Trophoblast cell (in vitro differentiated cells and primary cell): ENCODE measurements at places on chromosomes 1 and 21.
A peak's percentile ranks its signal among the peaks of the same experiment; 100 is the strongest.

DNA sequence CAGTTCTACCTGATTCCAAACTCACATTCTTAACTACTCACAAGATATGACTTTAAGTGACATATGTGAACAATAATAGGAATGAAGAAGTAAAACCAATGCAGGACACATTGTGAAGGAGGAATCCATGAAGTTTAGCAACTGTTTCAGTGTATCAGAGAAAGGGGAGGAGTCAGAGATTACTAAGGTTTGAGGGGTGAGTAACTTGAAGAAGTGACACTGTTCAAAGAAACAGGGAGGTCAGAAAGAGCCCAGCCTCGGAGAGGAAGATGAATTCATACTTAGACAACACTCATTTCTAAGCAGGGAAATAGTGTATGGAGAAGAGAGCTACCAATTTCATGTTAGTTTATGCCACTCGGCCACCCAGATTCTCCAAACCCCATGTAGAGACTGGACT lies 28.2 kb upstream of the RPF1 start:
- no peaks in the 10 kb centered on the region for H3K27me3 ChIP-seq
- H3K4me3 ChIP-seq, result no peak overlapping the region
- H3K4me1 ChIP-seq, result no peaks in the 10 kb centered on the region
- no peak overlapping the region for H3K27ac ChIP-seq

DNA sequence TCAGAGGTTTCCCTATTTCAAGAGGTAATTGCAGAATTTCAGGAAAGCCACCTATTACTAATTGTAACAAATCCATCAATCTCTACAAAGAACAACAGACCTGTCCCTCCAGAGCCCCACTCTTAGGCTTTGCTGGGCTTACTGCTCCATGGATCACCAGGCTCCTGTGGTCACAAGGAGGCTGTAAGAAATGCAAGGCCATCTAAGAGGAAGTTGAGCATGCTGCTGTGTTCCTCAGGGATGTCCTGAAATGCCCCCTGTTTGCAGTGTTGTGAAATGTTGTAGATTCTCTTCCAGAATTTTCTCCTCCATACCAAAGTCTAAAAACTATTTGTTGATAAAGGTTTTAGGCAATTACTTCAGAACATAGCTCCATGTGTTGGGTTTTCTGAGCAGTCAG lies 24.4 kb upstream of the DUSP23 start:
- no peaks in the 10 kb centered on the region for H3K4me1 ChIP-seq
- H3K4me3 ChIP-seq, result no peak overlapping the region
- peak; percentile 84 for DNase-seq
- H3K36me3 ChIP-seq, result no peaks in the 10 kb centered on the region
- H3K27me3 ChIP-seq, result no peaks in the 10 kb centered on the region

DNA sequence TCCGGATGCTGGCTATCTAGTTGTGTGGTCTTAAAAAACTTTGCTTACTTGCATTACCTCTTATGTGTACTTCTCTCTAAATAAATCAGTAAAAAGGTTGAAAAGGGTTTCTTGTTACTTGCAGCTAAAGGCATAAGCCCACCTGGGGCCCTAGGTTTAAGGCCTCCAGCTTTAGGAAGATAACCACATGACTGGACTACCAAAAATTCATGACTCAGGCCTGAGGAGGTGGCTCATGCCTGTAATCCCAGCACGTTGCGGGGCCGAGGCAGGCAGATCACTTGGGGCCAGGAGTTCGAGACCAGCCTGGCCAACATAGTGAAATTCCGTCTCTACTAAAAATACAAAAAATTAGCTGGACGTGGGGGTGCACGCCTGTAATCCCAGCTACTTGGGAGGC lies 142.9 kb downstream of the APP start:
- no peak overlapping the region for H3K4me3 ChIP-seq
- no peak overlapping the region for H3K27ac ChIP-seq
- no peaks in the 10 kb centered on the region for H3K27me3 ChIP-seq
- DNase-seq, result no peak

- no peaks in the 10 kb centered on the region for H3K4me1 ChIP-seq
- peaks cover 15% of the 10 kb centered on the region for H3K36me3 ChIP-seq
- H3K4me3 ChIP-seq, result no peak overlapping the region
Measured at GRCh38 chr1:207071426-207071825, 17.2 kb upstream of the C4BPB start.

DNA sequence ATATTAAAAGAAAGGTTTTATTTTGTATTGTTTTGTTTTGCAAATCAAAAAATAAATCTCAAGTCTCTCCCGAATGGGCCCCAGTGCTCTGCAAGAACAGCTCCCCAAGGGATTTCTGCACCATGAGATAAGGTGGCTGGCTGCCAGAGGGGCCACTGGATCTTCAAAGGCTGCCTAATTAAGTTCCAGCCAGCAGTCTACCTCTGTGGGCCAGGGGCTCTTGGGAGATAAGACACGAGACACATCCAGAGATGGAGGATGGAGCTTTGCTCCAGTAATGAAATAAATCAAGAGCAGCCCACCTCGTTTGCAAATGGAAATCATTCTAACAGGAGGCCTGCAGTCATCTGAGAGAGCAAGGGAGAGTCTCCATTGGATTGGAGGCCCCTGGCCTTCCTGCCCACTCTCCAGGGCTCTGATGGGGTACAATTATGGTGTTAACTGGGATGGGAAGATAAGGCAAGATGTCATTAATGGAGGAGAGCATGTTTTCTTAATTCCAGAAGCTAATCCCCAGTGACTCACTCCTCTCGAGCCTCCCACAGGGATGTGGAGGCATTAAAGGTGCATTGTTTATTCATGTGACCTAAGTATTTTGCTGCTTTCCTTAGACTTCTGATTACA lies 155.2 kb upstream of the KAZN start:
- no peak overlapping the region for H3K4me3 ChIP-seq
- H3K4me1 ChIP-seq, result no peaks in the 10 kb centered on the region
- no peaks in the 10 kb centered on the region for H3K27me3 ChIP-seq
- H3K27ac ChIP-seq, result no peak overlapping the region
- DNase-seq, result no peak

- no peaks in the 10 kb centered on the region for H3K27me3 ChIP-seq
- no peaks in the 10 kb centered on the region for H3K4me1 ChIP-seq
- no peaks in the 10 kb centered on the region for H3K36me3 ChIP-seq
- peak; percentile 2 for DNase-seq
- no peak overlapping the region for H3K4me3 ChIP-seq
- no peak overlapping the region for H3K27ac ChIP-seq
Measured at GRCh38 chr1:159012495-159012894, 2.8 kb downstream of the IFI16 start.

DNA sequence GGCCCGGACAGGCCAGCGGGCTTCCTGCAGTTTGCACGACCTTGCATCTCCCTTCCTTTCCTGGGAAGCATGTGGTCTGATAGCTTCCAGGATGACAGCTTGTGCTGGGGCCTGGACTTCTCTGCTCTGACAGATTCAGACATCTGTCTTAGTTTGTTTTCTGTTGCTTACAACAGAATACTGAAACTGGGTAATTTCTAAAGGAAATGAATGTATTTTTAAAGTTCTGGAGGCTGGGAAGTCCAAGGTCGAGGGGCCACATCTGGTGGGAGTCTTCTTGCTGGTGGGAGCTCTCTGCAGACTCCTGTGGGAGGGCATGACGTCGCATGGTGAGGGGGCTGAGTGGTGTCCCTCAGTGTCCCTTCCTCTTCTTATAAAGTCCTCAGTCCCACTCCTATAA lies 35.3 kb upstream of the TENT5B start:
- H3K27me3 ChIP-seq, result no peaks in the 10 kb centered on the region
- no peaks in the 10 kb centered on the region for H3K36me3 ChIP-seq
- no peak overlapping the region for H3K4me3 ChIP-seq
- H3K27ac ChIP-seq, result no peak overlapping the region
- DNase-seq, result no peak
- no peaks in the 10 kb centered on the region for H3K4me1 ChIP-seq

GRCh38 chr1:1347026-1347595 lies 2.1 kb downstream of the DVL1 start:
- no peak overlapping the region for H3K27ac ChIP-seq
- H3K4me1 ChIP-seq, result peaks cover 17% of the 10 kb centered on the region
- H3K36me3 ChIP-seq, result peaks cover 7% of the 10 kb centered on the region

GRCh38 chr1:235161685-235162327 lies 756 bp upstream of the RBM34 start:
- peaks cover 24% of the 10 kb centered on the region for H3K36me3 ChIP-seq
- peak overlapping the region; percentile 83 for H3K27ac ChIP-seq
- H3K4me1 ChIP-seq, result peaks cover 8% of the 10 kb centered on the region
- H3K4me3 ChIP-seq, result no peak overlapping the region
- DNase-seq, result no peak

GRCh38 chr1:213106298-213106697 lies 55.3 kb downstream of the RPS6KC1 start:
- H3K4me1 ChIP-seq, result no peaks in the 10 kb centered on the region
- no peaks in the 10 kb centered on the region for H3K27me3 ChIP-seq
- DNase-seq, result no peak
- no peaks in the 10 kb centered on the region for H3K36me3 ChIP-seq

DNA sequence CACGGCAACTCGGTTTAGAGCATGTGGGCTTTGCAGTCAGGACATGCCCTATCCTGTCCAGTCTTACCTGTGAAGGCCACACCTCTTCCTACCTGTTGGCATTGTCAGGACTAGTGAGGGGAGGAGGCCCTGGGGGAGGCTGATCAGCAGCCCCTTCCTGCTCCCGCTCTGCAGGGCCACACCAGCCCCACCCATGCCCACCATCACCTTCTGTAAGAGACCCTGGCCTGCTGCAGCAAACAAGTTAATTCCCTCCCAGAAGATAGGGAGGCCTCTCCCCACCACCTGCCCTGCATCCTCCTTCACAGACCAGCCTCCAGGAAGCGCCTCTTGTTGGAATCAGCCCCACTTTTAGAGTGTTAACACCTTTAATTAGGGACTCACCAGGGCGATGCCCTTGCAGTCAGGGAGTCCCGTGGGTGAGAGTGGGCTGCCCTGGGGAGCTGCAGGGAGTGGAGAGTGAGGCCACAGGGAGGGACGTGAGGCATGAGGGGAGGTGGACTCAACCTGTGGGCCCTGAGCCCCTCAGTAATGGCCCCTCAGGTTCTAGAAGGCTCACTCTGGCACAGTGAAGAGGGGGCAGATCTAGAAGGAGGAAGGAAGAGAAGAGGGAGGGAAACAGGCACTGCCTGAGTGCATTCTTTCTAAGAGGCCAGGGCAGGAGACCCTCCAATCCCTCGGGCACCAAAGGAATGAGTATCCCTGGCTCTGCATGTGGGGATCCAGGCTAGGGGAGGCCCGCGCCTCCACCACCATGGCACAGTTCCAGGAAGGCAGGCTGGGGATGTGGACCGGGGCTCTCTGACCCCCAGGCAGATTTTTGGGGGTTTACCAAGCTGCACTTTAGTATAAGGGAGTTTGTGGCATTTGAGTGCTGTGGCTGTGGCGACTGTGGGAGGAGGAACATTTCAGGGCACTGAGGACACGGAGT lies 8.2 kb downstream of the UMODL1 start:
- H3K4me3 ChIP-seq, result no peak overlapping the region
- H3K27ac ChIP-seq, result no peak overlapping the region
- no peak for DNase-seq
- no peaks in the 10 kb centered on the region for H3K27me3 ChIP-seq

DNA sequence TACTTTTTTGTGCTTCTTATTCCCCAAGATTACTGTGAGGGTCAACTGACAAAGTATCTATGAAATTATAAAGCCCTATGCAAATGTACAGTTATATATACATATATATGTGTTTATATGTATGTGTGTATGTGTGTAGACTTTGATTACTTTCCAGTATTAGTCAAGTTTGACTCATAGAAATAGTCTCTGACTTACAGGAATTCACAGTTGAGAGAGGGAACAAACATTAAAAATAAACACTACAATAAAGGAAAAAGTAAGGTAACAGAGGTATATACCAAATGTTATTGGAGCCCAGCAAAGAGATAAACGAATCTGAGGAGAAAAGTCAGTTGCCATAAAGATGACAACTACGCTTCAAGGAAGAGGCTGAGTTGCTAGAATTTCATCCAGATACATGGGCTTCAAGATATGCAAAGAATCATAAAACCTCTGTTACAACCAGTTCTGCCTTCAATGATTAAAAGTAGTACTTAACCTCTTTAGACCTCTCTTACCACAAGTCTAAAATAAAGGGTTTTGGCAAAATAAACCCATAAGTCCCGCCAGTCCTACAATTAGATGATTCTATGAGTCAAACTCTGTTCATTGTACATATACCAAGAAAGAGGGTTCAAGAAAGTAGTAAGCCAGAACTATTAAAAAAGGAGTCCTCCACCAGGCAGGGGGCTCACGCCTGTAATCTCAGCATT lies 7.2 kb downstream of the IFT25 start:
- H3K4me3 ChIP-seq, result no peak overlapping the region
- H3K27ac ChIP-seq, result no peak overlapping the region
- DNase-seq, result no peak
- H3K4me1 ChIP-seq, result no peaks in the 10 kb centered on the region

DNA sequence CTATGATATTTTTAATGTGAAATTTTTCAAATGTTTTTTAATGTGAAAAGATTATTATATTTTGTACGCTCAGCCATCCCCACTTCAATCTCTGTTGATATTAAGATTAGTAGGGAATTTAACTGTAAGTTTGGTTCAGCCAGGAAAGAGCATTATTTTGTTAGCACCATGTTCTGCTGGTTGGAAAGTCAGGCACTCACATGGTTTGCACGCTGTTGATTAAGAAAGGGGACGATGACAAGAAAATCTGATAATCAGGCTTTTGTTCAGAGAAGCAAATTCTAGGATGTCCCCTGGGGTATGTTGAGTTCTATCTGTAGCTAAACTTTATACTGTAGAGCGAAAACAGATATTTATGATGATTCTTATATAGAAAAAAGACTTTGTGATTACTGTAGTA lies 115.1 kb downstream of the OSBPL9 start:
- no peak overlapping the region for H3K27ac ChIP-seq
- H3K4me3 ChIP-seq, result no peak overlapping the region
- H3K36me3 ChIP-seq, result no peaks in the 10 kb centered on the region
- DNase-seq, result no peak
- H3K4me1 ChIP-seq, result peaks cover 12% of the 10 kb centered on the region

- H3K36me3 ChIP-seq, result no peaks in the 10 kb centered on the region
- H3K4me3 ChIP-seq, result no peak overlapping the region
- no peaks in the 10 kb centered on the region for H3K27me3 ChIP-seq
- DNase-seq, result no peak
Measured at GRCh38 chr21:15557925-15558324, 171.9 kb upstream of the USP25 start.

- H3K27ac ChIP-seq, result no peak overlapping the region
- no peaks in the 10 kb centered on the region for H3K36me3 ChIP-seq
- H3K4me1 ChIP-seq, result no peaks in the 10 kb centered on the region
- no peak overlapping the region for H3K4me3 ChIP-seq
- no peak for DNase-seq
Measured at GRCh38 chr1:205071028-205071409, 13.2 kb downstream of the TMEM81 start.

DNA sequence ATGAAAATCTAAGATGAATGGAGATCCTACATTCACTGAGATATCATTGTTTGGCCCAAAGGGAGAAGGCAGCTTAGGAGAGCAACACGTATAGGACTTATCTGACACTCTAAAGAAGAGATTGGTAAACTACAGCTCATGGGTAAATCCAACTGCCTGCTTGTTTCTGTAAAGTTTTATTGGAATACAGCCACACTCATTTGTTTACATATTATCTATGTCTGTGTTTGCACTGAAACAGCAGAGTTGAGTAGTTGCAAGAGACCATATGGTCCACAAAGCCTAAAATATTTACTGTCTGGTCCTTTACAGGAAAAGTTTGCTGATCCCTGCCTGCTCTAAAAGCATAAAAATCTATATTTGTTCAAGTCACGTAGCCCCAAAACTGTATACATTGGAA lies 14.3 kb upstream of the LRRC53 start:
- H3K36me3 ChIP-seq, result no peaks in the 10 kb centered on the region
- H3K4me1 ChIP-seq, result no peaks in the 10 kb centered on the region
- no peaks in the 10 kb centered on the region for H3K27me3 ChIP-seq
- H3K27ac ChIP-seq, result no peak overlapping the region
- no peak for DNase-seq
- no peak overlapping the region for H3K4me3 ChIP-seq
